ENCODE measurements at places on chromosomes 1 and 21.

GRCh38 chr1:167360120-167360519, 139.4 kb downstream of the POU2F1 start:
- no peak for DNase-seq

DNA sequence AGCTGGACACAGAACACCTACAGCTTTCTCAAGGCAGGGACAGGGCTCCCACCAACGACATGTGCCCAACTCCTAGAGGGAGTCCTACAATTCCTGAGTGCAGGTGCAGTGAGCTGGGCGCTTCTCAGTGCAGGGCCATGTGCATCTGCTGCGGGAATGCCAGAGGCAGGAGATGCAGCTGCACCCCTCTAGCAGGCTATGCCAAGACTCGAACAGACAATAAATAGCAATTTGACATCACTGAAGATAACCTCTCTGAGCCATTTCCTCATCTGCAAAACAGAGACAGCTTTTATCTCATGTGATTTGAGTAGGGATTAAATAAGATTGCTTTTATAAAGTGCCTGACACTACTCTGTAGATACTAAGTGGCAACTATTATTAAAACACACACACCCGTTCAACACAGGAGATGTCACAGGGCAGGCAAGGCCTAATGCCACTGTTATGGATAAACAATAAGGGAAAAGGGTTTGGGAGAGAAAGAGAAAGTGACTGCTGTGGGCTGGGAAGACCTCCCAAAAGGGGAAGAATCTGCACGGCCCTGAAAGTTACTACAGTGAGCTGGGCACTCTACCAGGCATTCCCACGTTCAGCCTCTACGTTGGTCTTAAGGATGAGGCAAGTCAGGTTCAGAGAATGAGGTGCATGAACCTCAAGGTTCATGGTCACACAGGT, 5.7 kb downstream of the SLC9A1 start:
- no peak for DNase-seq

DNA sequence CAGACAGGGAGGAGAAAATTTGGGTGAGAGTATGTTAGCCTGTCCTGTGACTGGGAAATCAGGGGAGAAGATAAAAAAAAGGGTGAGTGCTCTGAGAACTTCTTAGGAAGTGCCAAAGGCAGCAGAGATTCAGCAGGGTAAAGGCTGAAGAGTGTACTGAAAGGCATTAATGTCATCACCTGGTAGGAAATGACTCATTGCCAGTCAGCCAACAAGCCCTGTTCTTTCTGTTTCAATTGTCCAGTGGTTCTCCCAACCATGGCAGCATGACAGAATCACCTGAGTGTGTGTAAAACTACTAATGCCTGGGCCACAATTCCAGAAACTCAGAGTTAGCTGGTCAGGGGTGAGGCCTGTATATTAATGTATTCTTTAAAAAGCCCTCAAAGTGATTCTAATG, 83.5 kb downstream of the INTS7 start:
- DNase-seq: no peak

DNA sequence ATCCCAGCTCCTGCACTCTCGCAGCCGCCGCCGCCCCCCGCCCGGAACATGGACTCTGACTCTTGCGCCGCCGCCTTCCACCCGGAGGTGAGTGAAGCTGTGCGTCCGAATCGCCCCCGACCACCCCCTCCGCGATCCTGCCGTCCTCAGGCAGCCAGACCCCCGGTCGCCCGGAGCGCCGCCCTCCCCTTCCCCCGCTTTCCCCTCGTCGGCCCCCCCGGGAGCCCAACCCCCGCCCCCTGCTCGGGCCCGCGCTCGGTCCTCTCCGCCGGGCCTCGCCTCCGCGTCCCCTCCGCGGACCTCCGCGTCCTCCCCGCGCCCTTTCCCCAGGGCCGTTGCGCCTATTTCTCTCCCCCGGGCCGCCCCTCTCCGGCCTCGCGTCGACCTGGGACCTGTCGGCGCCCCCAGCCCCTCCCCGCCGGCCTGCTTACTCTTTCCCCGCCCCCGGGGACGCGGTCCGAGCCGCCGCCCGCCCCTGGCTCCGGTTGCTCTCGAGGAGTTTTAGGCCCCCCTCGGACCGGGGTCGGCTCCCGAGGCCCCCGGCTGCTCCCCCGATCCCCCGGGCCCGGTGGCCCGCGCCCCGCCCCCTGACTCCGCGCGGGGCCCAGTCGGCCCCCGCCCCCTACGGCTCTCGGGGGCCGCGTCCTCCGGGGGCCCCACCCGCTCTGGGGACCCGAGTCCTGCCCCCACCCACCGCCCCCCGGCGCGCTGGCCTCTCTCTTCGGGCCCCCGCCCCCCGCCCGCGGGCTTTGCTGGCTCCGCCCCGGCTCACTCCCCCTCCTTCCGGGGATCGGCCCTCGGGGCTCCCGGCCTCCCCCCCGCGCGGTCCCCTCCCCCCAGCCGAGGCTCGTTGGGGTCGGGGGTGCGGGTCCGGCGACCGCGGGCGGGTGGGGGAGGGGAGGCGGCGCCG, 743 bp downstream of the PHF13 start:
- DNase-seq: no peak

- DNase-seq: peak; percentile 100
Observed at GRCh38 chr1:245874942-245875580, 632.0 kb downstream of the SMYD3 start.

DNA sequence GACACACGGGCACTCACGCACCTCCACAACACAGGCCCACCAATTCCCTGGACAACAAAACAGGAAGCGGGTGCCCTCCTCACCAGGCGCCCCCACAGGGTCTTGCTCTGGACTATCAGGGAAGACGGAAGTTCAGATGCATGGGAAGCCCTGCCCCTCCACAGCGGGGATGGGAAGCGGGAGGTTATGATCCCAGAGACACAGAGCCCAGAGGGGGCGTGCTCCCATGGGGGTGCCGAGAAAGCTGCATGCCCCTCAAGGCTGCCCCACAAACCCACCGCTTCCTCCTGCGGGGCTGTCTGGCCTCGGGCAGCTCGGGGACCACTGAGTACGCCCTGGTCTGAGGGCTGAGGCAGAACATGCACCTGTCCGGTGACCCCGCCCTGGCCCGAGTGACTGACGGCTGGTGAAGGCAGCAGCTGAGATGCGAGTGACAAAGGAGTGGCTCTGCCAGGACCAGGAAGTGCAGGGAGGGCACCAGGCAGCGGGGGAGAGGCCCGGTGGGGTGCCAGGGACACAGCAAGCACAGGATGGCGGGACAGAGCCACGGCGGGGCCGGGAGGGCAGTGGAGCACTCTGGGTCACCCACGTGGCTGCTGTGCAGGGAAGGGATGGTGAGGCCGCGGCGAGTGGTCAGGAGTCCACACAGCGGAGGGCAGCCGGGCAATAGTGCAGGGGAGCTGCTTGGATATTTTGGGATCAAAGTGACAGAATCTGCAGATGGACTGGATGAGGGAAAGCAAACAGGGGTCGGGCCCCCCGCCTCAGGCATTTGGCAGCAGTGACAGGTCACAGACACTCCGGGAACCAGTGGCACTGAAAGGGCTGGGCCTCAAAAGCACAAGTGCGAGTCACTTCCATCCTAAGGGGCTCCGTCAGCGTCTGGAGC, 18.6 kb downstream of the NADK start:
- DNase-seq: no peak

- DNase-seq: no peak
Observed at GRCh38 chr1:6672558-6672957, 29.1 kb downstream of the DNAJC11 start.

DNA sequence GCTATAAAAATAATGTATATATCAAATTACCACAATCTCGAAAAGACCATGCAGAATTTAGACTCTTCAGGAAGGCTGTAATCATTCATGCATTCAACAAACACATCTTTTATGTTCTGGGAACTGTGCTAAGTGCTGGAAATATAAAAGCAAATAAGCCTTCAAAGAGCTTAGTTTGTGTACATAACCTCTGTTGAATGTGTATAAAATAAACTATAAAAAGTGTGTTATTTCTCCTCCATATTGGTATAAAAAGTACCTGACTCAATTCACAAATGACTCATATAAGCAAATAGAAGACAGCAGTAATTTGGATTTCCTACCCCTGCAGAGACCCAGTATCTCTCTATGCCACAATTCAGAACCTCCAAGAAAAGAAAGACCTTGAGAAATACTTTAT, 36.8 kb downstream of the RAB3GAP2 start:
- DNase-seq: no peak

GRCh38 chr1:145695821-145696629, 11.1 kb downstream of the PDZK1 start:
- DNase-seq: no peak

GRCh38 chr1:90713741-90714509, 3.2 kb downstream of the BARHL2 start:
- no peak for DNase-seq

DNA sequence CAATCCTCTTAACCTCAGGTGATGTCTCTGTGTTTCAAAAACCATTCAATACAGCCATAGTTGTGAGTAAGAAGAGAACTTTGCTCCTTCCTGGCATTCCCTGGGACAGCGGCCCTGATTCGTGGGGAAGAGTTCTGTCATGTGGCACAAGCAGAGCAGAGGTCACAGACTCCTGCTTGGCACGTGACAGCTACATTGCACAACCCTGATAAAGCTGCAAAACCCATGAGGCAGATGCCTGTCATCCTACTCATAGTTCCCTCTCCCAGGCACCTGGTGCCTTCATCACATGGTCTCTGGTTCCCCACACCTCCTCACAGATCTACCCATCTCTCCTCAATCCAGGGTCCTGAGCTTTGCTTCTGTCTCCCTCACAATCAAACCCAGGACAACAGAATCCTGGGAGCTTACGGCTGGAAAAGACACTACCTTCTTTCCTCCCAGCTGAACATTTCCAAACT, 70.8 kb downstream of the PLPP3 start:
- no peak for DNase-seq

GRCh38 chr1:200877839-200878551, 5.2 kb downstream of the GPR25 start:
- DNase-seq: no peak

- no peak for DNase-seq
Observed at GRCh38 chr1:54200519-54200997, 591 bp downstream of the MRPL37 start.

DNA sequence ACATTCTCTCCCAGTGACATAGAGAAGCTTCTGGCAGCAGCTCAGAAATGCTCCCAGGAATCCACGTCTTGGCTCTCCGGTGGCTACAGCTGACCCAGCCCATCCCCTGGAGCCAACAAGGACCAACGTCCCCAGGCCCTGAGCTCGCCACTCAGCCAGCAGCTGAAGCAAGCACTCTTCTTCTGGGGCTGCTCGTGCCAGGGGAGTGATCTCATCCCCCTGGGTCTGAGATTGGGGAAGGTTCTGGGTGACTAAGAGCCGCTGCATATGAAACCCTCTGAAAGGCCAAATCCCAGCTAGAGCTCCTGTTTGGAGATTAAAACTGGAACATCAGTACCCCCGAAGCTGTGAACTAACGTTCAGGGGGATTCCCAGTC, 487.9 kb downstream of the NPHP4 start:
- DNase-seq: no peak

GRCh38 chr1:69846267-69846666, 278.5 kb downstream of the LRRC7 start:
- no peak for DNase-seq

DNA sequence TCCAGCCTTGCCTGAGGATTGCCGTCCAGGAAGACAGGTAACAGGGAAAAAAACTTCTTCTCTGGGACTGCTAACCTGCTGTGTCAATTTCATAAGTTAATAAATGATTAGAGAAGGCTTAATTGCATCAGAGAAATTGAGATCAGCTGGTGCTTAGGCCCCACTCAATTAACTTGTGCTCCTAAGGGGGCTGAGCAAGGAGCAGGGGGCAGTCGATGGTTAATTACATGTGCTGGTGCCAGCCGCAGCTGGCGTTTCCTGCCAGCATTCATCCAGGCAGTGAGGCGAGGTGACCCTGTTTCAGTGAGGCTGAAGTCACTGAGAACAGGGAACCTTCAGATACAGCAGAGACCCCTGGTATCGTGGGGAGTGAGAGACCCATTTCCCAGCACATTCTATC, 60.0 kb downstream of the FAM163A start:
- DNase-seq: no peak

- no peak for DNase-seq
Observed at GRCh38 chr1:65310078-65310587, 790 bp downstream of the DNAJC6 start.

Measured in fibroblast of skin of left biceps (primary cell).